ENCODE measurements at places on chromosomes 4 and X. TPM values are rescaled to one million over a fixed set of nuclear protein-coding genes. Genes with fewer than 3 reads are reported as not detected.

The PIR gene
- 10.0 TPM for total RNA-seq

The KCND1 gene
- 0.71 TPM for total RNA-seq

The OCIAD2 gene
- 29.3 TPM for total RNA-seq

The MAGEC1 gene
- total RNA-seq, result not detected

The NPFFR2 gene
- 0.58 TPM for total RNA-seq

GRCh38 chr4:4685810-4686795, 144.3 kb upstream of the STX18 start:
- no peak for ATAC-seq

GRCh38 chr4:172521248-172521647, 647.4 kb upstream of the GALNT7 start:
- ATAC-seq, result no peak

- no peak for ATAC-seq
Measured at GRCh38 chrX:119497185-119497584, 28.9 kb downstream of the SLC25A5 start.

DNA sequence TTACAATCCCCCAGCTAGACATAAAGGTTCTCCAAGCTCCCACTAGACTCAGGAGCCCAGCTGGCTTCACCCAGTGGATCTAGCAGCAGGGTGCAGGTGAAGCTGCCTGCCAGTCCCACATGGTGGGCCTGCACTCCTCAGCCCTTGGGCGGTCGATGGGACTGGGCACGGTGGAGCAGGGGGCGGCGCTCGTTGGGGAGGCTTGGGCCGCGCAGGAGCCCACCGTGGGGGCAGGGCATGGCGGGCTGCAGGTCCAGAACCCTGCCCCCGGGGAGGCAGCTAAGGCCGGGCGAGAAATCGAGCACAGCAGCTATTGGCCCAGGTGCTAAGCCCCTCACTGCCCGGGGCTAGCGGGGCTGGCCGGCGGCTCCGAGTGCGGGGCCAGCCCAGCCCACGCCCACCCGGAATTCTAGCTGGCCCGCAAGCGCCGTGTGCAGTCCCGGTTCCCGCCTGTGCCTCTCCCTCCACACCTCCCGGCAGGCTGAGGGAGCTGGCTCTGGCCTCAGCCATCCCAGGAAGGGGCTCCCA, 9.6 kb upstream of the KLF8 start:
- ATAC-seq, result no peak

GRCh38 chr4:157127571-157127970, 51.6 kb downstream of the GLRB start:
- ATAC-seq, result no peak

GRCh38 chr4:4675641-4676040, 133.8 kb upstream of the STX18 start:
- ATAC-seq, result no peak

DNA sequence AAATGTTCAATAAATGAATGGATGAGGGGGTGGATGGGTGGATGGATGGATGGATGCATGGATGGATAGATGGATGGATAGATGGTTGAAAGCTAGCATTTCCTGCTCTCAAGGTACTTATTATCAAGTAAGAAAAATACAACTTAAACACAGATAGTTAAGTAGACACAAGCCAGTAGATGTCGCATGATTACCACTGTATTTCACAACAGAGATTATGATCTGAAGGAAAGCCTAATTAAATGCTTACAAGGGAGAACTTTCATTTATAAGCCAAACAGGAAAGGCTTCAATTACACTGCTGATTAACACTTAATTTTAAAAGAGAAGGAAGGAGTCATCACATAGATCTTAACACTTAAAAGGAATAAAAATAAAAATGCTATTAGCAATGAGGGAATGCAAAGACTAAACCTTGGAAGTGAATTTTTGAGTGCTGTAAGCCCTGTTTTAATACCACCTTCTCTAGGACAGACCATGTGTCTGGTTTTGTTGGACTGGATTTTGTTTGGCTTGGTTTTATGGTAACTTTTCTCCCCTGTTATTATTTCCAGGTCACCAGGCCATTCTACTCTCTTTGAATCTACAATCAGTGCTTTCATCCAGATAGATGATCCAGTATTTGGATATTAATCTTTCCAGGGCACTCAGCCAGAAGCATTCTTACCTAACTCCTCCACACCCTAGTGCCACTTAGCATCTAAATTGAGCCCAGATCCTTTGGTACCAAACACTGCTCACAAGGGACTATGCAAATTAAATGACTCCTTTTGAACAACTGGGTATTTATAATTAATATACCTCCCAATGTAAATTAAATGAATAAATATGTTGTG, 75.5 kb upstream of the SLC39A8 start:
- ATAC-seq, result no peak

GRCh38 chrX:17944833-17945497, 83.9 kb upstream of the RAI2 start:
- ATAC-seq, result no peak

DNA sequence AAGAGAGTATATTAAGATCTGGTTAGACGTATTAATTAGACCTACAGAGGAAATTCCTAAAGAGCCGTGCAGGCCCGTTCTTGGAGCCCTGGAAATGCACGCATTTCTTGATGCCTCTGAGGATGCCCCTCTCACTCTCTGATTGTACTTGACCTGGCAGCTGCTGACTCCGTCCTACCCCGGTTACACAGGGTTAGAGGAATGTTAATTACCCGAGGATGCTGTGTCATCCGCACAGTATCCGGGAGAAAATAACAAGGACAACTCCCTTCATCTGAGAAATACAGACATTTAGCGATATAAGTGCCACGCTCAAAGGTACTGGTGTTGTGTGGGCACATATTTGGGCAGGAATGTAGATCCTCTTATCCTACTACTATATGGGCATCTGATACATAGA, 404.6 kb upstream of the FAT1 start:
- ATAC-seq, result peak; percentile 72

DNA sequence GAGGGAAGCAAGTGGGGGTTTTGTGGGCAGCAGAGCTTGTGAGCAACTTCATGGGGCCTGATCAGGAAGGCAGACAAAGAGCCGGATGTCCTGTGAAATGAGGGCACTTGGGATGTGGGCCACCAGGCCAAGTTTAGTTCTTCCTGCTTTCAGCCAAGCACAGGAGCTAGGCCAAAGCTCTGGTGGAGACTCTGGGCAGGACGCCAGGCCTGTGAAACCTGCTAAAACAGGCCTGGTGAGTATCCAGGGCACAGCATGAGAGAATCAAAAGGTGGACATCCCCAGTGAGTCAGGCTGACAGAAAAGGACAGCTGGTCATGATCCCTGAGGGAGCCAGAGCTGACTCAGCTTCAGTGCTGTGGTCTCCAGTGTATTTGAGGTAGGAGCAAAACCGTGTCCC, 95.7 kb downstream of the NPNT start:
- peak; percentile 80 for ATAC-seq

DNA sequence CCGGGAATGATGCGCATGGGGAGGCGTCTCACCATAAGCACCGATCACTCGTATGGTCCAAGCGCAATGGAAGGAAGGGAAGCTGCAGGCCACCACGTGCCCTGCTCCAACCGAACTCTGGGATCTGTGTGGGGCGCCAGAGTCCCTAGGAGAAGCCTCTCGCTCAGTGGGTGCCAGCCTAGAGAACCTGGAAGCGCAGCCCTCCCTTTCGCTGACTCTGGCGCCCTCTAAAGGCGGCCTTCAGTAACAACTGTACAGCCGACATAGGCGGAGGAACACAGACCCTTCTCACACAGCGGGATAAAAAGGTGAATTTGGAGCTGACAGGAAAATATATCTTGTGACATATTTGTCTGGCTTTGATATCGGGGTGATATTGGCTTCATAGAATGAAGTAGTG, 76.0 kb downstream of the INTS6L start:
- ATAC-seq, result peak; percentile 72

GRCh38 chr4:106582103-106582502, 213.5 kb upstream of the GIMD1 start:
- ATAC-seq, result no peak

- peak; percentile 81 for ATAC-seq
Measured at GRCh38 chr4:4289941-4290850, at the start of the genes LYAR and ZBTB49. LYAR (minus strand) TSS chr4:4290154; CDS start chr4:4283742, 6,412 bp downstream. ZBTB49 (plus strand) TSS chr4:4290251; CDS start chr4:4299946, 9,695 bp downstream.

GRCh38 chr4:58254291-58254690, 1144.1 kb upstream of the IGFBP7 start:
- no peak for ATAC-seq

GRCh38 chr4:136002316-136002715, 1530.0 kb downstream of the PCDH18 start:
- ATAC-seq, result no peak

DNA sequence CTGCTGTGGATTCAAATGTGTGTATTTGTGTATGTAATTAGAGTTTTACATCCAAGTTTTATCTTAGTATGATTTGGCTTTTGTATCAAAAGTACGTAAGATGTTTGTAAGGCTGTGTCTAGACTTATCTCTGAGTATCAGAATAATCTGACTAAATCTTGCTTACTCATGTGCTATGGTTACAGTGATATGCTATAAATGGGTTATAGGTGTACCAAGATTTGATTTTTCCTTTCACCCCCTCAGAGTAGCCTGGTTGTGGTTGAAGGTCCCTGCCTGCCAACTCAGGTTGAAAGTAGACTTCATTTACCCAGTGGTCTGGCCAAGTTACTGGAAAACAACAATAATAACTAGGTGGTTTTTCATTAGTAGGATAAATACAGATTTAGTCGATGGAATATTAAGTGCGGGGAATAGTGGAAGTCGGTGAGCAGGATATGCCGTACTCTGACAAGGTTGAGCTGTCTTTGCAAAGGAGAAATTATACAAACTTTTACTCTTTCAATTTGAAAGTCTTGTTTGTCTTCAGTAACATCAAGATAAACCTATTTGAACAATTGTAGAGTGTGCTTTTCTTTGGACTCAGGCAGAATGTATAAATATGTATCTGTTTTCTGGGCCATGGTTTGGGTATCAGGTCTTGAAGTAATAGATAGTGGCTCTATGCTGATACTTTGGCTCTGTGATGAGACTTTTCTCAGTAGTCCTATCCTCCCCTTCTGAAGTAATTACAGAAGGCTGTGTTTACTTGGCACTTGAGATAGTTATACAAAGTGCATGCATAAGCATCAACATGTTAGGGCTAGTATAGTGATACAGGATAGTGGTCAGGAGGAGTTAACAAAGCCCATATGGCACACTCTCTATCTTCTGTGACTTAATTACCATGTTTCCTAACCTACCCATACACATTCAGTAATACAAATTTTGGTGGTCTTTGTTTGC, 23.7 kb downstream of the BMP2K start:
- ATAC-seq, result no peak
